Forelimb muscle (tissue), 1 donor: ENCODE measurements at places on chromosomes 5 and 9. TPM values are rescaled to one million over a fixed set of nuclear protein-coding genes. Genes with fewer than 3 reads are reported as not detected.

- DNase-seq: no peak
Measured at GRCh38 chr5:138649316-138649720, 74.1 kb upstream of the HSPA9 start.

DNA sequence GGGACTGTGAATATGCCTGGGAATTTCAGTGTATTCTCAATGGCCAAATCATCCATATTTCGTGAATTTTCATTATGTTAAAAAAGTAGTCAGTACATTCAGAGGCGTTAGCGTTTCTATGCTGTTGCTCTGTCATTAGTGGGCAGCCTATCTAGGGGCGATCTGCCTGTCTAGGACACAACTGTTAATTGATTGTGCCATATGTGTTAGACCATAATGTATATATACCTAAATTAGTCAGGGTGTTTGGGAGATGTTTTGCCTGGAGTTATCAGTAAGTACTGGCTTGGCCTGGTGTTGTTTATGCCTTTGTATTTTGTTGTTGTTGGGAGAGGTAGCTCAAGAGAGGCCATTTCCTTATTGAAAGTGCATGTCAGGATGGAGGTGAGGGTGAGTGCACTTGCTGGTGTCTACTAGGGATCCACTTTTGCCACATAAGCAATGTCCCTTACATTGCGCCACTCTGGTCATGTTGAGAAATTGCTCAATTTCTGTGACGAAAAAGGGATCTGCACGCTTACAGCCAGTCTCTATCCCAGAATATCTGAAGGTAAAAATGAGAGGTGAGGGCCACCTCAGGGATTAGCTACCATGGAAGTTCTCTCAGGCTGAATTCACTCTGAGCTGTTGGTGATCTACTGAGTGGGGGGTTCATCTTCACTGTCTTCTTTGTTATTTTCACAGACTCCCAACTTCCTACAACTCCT, 123.3 kb downstream of the ST8SIA4 start:
- no peak for DNase-seq

The ADAMTS19 gene
- 18.4 TPM for polyA plus RNA-seq

- no peak for DNase-seq
Measured at GRCh38 chr9:102550266-102550665, 444.9 kb upstream of the CYLC2 start.

GRCh38 chr9:71928376-71928775, 16.9 kb downstream of the C9orf85 start:
- no peak for DNase-seq

GRCh38 chr9:95793924-95794828, 81.3 kb upstream of the ERCC6L2 start:
- DNase-seq: no peak

The ARID3C gene
- polyA plus RNA-seq: not detected

DNA sequence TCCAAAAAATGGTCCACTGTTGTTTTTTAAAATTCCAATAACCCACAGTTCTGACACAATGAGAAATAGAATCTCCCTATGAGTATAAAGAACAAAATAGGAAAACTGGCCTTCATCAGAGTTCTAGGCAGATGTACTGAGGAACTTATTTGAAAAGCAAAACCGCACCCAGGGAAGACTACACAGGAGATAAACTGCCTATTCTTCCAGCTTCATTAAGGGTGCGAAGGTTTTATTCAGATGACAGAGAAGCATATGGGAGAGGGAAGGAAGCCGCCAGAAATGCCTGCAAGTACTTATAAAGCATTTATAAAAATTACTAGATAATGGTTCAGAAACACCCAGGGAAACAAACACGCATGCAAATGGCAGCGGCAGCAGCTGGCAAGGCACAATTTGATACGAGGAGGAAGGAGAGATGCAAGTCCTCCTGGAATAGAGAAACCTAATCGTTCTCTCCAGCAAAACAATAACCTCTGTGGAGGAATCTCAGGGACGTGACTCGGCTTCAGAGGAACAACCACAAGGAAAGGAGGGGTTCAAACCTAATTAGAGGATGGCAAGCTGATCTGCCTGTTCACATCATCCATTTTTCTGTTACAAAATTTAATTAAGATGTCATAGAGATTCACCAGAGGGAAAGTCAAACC, 9.0 kb downstream of the TTLL11 start:
- no peak for DNase-seq

GRCh38 chr9:126307322-126308061, 19.1 kb upstream of the MVB12B start:
- DNase-seq: no peak
